ENCODE measurements at places on chromosomes 12 and 14. TPM values are rescaled to one million over a fixed set of nuclear protein-coding genes. Genes with fewer than 3 reads are reported as not detected.

Gene CCDC85C
- polyA plus RNA-seq = not detected

Gene CELA1
- 3.0 TPM for polyA plus RNA-seq

DNA sequence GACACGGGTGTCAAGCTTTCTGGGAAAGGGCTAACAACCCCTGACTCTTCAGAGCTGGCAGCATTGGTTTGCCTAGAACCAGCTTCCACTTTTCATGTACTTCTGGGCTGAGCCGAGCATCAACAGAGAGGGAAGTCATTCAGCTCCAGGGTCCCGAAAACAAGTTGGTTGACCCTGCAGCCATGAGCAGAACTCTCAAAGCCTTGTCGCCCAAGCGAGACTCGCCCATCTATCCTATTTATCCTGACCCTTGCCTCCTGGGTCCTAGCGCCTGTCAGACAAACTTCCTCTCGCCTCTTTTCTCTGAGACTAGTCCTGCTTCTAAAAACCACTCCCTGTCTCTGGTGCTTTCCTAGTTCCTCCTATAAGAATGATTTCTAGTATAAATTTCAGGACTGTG lies 47.9 kb downstream of the ASCL4 start:
- no peak for DNase-seq

DNA sequence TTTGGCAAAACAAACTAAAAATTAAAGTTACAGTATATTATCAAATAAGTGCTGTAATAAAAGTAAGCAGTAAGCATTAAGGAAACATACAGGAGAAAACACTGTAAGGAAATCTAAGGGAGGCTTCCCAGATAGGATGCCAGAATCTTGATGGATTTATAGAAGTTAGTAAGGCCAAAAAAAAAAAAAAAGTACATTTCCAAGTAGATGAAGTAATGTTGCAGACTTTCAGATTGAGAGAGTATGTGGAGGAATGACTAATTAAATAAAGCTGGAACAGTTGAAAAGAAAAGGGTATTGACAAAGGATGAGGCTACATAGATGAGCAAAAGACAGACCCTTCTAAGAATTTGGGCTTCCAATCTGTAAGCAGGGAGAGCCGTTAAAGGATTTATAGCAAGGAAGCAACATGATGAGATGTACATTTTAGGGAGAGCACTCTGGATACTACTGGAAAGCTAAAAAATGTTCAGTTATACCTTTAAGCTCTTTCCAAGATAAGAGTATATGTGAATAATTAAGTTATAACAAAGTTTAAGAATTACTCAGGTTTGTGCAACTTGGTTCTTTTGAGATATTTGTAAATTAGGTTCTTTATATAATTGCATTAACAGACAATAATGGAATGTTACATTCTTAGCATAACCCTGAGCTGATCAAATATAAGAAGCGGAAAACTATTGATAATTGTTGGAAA lies 87.5 kb upstream of the MON2 start:
- no peak for DNase-seq

DNA sequence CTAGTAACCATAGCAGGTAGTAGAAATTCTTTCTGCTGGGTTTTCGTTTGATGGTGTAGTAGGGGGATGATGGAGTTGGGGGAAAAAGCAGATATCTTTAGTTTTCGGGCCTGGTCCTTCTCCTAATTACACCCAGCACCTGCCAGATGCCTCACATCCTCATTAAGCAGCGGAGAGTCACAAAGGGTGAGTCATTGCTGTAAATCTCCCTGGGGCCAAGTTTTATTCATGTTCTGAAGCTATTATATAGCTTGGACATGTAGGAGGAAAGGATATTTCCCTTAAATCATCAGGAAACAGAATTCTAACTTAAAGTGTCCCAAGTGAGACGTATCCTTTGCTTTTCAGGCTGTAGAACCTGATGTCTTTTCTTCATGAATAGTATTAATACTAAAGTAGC lies 4.9 kb upstream of the NECAP1 start:
- DNase-seq = peak; percentile 64
